ENCODE measurements at places on chromosomes 7 and 10. TPM values are rescaled to one million over a fixed set of nuclear protein-coding genes. Genes with fewer than 3 reads are reported as not detected.

The CUZD1 gene
- total RNA-seq = not detected

The ACTR3C gene
- total RNA-seq = 6.4 TPM

The BAMBI gene
- total RNA-seq = 14.9 TPM

The AASS gene
- 87.7 TPM for total RNA-seq

The ETV1 gene
- 8.7 TPM for total RNA-seq

The SMO gene
- total RNA-seq = 16.4 TPM

The TECPR1 gene
- total RNA-seq = 53.8 TPM

The C7orf57 gene
- total RNA-seq = not detected

The UBTD1 gene
- total RNA-seq = 20.4 TPM

GRCh38 chr10:133611079-133611478 is 15.5 kb downstream of the FRG2B start:
- DNase-seq = no peak

GRCh38 chr7:28882869-28883470 is 75.2 kb downstream of the TRIL start:
- no peak for DNase-seq

DNA sequence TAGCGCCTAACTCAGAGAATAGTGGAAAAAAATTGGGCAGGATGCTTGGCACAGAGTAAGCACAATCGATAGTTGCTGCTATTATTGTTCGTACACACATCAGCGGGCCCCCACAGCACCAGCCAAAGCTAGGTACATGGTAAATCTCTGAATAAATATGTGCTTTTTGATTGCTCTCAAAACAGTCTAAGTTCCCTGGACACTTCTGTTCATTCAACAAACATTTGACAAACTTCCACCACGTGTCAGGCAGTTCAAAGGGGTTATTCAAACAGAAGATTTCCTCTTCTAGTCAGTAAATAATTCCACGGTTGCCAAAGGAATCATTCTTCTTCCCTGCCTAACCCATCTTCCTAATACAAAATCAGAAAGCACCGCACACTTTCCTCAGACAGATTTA is 150.8 kb downstream of the DGKI start:
- no peak for DNase-seq
